CD4-positive, alpha-beta T cell (primary cell): ENCODE measurements at places on chromosomes 16 and 17.

- no peaks in the 10 kb centered on the region for H3K36me3 ChIP-seq
- no peak overlapping the region for H3K27ac ChIP-seq
- H3K27me3 ChIP-seq, result no peaks in the 10 kb centered on the region
- peaks cover 9% of the 10 kb centered on the region for H3K4me1 ChIP-seq
Observed at GRCh38 chr17:13024016-13024415, 6.2 kb upstream of the ELAC2 start.

DNA sequence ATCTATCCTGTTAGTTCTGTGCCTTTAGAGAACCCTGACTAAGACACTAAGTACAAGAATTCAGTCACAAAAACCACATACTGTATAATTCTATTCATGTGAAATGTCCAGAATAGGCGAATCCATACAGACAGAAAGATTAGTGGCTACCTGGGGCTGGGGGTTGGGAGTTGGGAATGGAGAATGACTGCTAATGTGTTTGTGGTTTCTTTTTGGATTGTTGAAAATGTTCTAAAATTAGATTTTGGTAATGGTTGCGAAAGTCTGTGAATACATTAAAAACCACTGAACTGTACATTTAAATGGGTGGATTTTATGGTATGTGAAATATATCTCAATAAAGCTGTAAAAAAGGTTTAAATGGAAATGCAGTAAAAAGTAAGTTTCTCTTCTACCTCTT lies 80.4 kb upstream of the AKTIP start:
- H3K4me3 ChIP-seq, result no peak overlapping the region
- no peaks in the 10 kb centered on the region for H3K36me3 ChIP-seq
- H3K27ac ChIP-seq, result no peak overlapping the region
- no peaks in the 10 kb centered on the region for H3K4me1 ChIP-seq
- H3K27me3 ChIP-seq, result no peaks in the 10 kb centered on the region

GRCh38 chr16:68283346-68283745 lies 19.0 kb downstream of the SLC7A6 start:
- peaks cover 37% of the 10 kb centered on the region for H3K36me3 ChIP-seq
- peak overlapping the region; percentile 20 for H3K4me3 ChIP-seq
- no peaks in the 10 kb centered on the region for H3K27me3 ChIP-seq
- peaks cover 94% of the 10 kb centered on the region for H3K4me1 ChIP-seq
- peak overlapping the region; percentile 73 for H3K27ac ChIP-seq

DNA sequence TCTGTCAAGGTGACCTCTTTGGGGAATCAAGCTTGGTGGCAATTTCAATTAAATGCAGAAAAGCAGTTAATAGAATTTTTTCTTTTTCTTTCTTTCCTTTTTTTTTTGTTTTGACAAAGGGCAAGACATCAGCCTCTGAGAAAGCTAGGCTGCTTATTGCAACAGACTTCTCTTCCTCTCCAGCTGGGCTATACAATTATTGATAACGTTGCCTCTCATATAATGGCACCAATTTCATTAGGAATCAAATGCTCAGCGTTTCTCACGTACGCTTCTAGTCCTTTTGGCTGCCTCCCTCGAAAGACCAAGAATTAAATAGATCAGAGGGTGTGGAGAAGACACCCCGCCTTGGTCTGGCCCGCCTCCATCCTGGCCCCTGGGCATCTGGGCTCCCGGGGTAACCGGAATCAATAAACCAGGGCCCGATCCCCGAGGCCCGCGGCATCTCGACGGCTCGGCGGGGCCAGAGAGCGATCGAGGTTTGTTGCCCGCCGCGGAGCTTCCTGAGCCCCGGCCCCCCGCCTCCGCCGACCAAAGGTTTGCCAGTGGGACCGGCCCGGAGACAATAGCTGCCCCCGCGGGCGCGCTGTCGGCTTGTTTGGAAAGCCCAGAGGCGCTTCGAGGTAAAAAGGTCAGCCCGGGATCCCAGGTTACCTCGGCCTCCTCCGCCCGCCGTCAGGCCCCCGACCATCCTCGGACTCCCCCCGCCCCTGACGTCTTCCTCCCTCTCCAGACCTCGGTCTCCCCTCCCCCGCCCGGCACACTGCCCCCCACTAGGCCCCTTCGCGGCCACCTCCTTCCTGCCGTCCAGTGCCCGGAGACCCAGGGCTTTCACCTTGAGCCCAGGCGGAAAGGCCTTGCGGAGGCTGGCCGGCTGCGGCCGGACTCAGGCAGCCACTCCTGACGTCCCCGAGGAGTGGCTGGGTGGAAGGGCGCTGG lies 3.9 kb downstream of the HOXB1 start:
- DNase-seq, result peak; percentile 26
- peaks cover 6% of the 10 kb centered on the region for H3K4me1 ChIP-seq
- no peaks in the 10 kb centered on the region for H3K36me3 ChIP-seq
- H3K27me3 ChIP-seq, result peaks cover 23% of the 10 kb centered on the region
- H3K27ac ChIP-seq, result no peak overlapping the region
- H3K4me3 ChIP-seq, result no peak overlapping the region

DNA sequence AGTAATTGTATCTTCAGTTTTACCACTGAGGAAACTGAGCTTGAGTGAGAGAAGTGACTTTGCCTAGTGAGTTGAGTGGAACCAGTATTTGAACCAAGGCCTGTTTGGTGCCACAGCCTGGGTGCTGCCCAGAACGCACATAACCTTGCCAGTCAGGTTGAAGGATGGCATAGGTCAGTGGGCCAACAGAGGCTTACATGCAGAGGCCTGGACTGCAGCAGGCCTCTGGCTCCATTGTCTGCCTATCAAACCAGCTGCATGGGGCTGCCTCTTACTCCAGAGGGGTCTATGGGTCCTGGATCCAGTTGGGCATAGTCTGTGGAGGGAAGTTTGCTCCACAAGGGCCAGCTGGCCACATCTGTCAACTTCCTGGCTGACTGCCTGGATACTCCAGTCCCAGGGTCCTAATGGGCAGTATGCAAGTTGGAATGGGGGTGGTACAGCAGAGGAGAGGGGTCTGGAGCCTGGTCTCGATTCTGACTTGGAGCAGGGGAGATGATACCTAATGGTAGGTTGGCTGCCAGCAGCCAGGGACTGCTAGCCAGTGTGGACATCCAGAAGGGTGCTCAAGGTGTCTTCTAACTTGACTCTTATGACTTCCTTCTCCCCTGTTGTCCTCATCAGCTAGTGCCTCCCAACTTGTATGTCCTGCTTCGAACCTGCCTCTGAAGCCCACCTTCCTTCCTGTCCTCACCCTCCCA lies 11.1 kb upstream of the RNF112 start:
- no peak overlapping the region for H3K4me3 ChIP-seq
- H3K27me3 ChIP-seq, result no peaks in the 10 kb centered on the region
- no peaks in the 10 kb centered on the region for H3K36me3 ChIP-seq
- no peak for DNase-seq

DNA sequence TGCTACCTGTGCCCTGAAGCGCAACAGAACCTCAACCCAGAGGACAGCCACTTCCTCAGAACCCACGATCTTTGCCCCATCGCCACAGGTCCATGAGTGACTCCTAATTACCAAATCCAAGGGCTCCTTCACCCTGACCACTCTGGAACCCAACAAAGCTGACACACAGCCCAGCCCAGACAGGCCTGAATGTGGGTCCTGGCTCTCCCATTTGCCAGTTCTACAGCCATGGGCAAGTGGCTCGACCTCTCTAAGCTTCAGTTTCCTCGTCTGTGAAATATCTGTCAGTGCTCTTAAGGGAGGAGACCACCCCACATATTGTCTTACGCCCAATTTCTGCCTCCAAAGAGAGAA lies 18.0 kb upstream of the ENDOV start:
- peaks cover 5% of the 10 kb centered on the region for H3K4me1 ChIP-seq
- H3K36me3 ChIP-seq, result peaks cover 39% of the 10 kb centered on the region
- no peak overlapping the region for H3K27ac ChIP-seq
- DNase-seq, result no peak

DNA sequence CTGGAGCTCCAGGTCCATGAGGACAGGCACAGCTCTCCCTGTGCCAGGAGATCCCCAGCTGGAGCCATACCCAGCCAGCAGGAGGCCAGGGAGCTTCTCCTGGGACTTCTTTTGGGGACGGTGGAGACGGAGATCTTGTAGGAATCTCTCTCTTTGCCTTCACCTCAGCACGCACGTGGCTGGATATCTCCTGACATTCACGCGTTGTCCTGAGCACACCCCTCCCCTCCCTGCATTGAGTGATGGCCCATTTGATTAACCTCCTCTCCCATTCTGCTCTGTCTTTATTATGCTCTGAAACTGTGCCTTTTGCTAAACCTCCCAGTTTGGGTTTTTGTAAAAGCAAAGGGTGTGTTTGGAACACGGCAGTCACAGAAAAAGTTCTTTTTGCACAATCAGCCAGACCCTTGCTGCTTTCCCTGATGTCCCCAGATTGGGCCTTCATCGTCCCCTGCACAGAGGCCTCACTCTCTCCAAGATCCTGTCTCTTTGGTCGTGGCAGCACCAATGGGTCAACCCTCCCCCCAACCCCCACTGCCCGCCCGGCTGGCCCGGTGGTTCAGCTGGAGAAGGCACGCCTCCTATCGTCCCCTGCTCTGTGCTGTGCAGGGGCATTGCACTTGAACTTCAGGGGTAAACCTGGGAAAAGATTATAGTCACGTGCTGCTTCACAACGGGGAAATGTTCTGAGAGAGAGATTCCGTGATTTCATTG lies 32.5 kb upstream of the LGALS9 start:
- H3K4me1 ChIP-seq, result peaks cover 6% of the 10 kb centered on the region
- H3K27ac ChIP-seq, result no peak overlapping the region
- no peak overlapping the region for H3K4me3 ChIP-seq

DNA sequence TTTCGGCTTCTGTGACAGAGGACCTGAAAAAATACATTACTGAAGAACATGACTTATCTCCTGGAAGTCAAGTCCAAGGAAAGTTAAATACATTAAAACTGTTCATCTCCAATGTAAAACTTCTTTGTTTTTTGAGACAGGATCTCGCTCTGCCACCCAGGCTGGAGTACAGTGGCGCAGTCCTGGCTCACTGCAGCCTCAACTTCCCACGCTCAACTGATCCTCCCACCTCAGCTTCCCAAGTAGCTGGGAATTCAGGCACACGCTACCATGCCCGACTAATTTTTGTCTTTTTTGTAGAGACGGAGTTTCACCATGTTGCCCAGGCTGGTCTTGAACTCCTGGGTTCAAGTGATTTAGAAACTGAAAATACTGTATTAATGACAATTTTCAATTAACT lies 9.7 kb upstream of the TERB1 start:
- no peak overlapping the region for H3K27ac ChIP-seq
- H3K4me3 ChIP-seq, result no peak overlapping the region
- H3K27me3 ChIP-seq, result no peaks in the 10 kb centered on the region
- H3K4me1 ChIP-seq, result no peaks in the 10 kb centered on the region
- no peak for DNase-seq
- peaks cover 65% of the 10 kb centered on the region for H3K36me3 ChIP-seq

DNA sequence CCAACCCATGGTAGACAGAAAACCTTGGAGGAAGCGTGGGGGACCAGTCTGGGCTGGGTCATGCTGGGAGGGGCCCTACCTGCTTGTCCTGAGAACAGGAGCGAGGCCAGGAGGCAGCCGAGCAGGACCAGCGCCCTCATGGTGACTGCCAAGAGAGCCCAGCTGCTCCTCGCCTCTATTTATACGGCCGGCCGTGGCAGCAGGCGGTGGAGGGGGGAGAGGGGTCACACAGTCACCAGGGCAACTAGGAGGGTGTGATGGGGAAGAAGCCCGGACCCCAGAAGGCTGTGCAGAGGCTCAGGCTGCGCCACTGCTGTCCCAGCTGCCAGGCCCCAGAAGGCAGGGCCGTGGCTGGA lies at the start of gene SRL:
Gene SRL (minus strand): TSS at position 153 of the 356 bp plus-strand sequence. CDS start 13 bp downstream, at position 140.
- no peaks in the 10 kb centered on the region for H3K27me3 ChIP-seq
- H3K4me3 ChIP-seq, result no peak within 1 kb of the TSS
- no peak within 1 kb of the TSS for H3K27ac ChIP-seq
- no peaks in the 10 kb centered on the region for H3K4me1 ChIP-seq

- H3K4me1 ChIP-seq, result no peaks in the 10 kb centered on the region
- no peak overlapping the region for H3K4me3 ChIP-seq
- no peak overlapping the region for H3K27ac ChIP-seq
Observed at GRCh38 chr17:62614142-62614541, 13.3 kb upstream of the MRC2 start.
